ENCODE measurements at places on chromosomes 3 and 15. TPM values are rescaled to one million over a fixed set of nuclear protein-coding genes. Genes with fewer than 3 reads are reported as not detected.

Gene TGM4
- not detected for polyA plus RNA-seq

Gene ITIH1
- polyA plus RNA-seq, result not detected

Gene SH2D7
- not detected for polyA plus RNA-seq

Gene SCG3
- polyA plus RNA-seq, result 0.12 TPM

Gene SPTSSB
- 15.2 TPM for polyA plus RNA-seq

Gene SLC35G2
- polyA plus RNA-seq, result 1.1 TPM

Gene SENP8
- 1.3 TPM for polyA plus RNA-seq
